Endothelial cell (in vitro differentiated cells): ENCODE measurements at places on chromosomes 6 and 20. TPM values are rescaled to one million over a fixed set of nuclear protein-coding genes. Genes with fewer than 3 reads are reported as not detected.

- H3K4me3 ChIP-seq: no peak overlapping the region
- peak overlapping the region; percentile 78 for H3K27ac ChIP-seq
- H3K4me1 ChIP-seq: peaks cover 33% of the 10 kb centered on the region
These were observed 18.3 kb downstream of the VAPB start for GRCh38 chr20:58407201-58407873.

RING1 gene
- 19.6 TPM for total RNA-seq

DNA sequence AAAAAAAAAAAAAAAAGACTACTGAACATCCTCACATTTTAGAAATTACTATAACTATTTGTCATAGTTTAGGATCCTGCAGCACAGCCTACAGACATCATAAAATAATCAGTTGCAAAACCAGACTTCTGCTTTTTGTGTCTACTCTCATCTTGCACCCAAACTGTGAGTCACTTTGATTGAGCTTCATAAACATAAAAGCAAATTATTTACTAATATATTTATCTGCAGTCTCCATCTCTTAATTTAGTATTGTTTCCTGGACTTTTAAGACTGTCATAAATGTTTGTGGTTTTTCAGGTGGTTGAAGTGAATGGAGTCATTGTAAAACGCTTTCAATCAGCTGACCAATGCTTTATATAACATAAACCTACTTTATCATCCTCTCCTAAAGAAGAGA is 14.8 kb upstream of the CALHM6 start:
- H3K27ac ChIP-seq: no peak overlapping the region
- no peak overlapping the region for H3K4me3 ChIP-seq
- H3K27me3 ChIP-seq: peaks cover 5% of the 10 kb centered on the region
- DNase-seq: no peak

DNA sequence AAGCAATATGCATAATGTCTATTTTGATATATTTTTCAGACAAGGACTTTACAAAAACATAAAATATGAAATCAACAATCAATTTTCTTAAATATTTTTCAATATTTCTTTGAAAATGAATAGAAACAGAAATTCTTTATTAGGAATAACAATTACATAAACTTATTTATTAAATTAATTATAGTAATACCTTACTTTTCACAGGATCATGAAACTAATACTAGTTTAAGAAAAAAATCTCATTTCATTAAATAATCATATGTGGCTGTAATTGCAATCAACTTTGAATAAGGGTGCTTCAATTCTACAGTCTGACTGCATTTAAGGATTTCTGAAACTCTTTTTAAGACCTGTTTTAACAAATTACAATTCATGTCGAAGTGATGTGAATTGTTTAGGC is 26.6 kb downstream of the EPHA7 start:
- H3K27ac ChIP-seq: no peak overlapping the region
- DNase-seq: no peak

DNA sequence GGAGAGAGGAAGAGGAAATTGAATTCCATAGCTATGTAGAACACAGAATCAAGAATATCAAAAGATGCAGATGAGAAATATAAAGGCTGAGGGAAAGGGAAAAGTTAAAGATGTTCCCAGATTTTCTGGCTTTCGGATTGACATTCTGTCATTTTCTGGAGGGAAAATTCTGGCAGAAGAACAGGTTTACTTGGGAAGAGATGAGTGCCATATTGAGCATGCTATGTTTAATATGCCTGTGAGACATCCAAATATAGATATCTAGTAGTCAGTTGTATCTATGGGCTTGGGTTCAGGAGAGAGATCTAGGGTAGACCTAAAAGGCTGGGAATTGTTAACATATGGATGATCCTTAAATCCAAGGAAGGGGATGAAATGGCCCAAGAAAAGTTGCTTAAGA is 181.9 kb upstream of the ARG1 start:
- DNase-seq: no peak
- H3K27me3 ChIP-seq: peaks cover 2% of the 10 kb centered on the region
- no peaks in the 10 kb centered on the region for H3K36me3 ChIP-seq

MMP24 gene
- 9.1 TPM for total RNA-seq

GRCh38 chr20:37670351-37670791 is 23.5 kb upstream of the CTNNBL1 start:
- peaks cover 7% of the 10 kb centered on the region for H3K4me1 ChIP-seq
- H3K27me3 ChIP-seq: peaks cover 1% of the 10 kb centered on the region
- H3K27ac ChIP-seq: no peak overlapping the region
- H3K36me3 ChIP-seq: no peaks in the 10 kb centered on the region
- no peak overlapping the region for H3K4me3 ChIP-seq
- no peak for DNase-seq

DNA sequence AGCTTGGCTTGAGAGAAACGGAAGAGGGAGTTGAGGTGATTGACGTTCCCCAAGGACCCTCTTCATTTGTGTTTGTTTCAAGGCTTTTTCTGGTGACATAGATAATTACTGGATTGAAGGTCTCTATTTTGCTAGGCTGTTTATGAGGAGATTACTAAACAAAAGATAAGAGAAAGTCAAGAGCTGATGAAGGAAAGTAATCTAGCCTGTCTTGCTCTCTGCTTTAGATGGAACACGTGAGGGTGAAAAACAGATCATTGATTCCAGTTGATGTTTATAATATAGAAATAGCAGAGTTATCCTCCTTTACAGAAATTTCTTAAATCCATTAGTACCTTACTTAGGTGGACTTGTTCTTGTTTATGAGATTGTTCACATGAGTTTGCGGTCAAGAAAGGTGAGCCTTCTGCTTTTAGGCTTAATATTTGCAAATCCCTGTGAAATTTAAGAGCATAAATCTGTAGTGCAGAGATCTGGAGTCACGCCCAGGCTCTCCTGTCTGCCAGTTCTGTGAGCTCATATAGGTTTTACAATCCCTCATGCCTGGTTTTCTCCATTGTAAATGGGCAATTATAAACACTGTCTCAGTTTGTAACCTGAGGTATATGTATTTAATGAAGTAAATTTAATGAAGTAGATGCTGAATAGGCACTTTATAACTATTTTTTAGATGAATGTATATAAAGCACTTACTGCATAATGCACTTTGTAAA is 272.8 kb downstream of the NKAIN2 start:
- H3K27me3 ChIP-seq: no peaks in the 10 kb centered on the region
- H3K36me3 ChIP-seq: no peaks in the 10 kb centered on the region

DNA sequence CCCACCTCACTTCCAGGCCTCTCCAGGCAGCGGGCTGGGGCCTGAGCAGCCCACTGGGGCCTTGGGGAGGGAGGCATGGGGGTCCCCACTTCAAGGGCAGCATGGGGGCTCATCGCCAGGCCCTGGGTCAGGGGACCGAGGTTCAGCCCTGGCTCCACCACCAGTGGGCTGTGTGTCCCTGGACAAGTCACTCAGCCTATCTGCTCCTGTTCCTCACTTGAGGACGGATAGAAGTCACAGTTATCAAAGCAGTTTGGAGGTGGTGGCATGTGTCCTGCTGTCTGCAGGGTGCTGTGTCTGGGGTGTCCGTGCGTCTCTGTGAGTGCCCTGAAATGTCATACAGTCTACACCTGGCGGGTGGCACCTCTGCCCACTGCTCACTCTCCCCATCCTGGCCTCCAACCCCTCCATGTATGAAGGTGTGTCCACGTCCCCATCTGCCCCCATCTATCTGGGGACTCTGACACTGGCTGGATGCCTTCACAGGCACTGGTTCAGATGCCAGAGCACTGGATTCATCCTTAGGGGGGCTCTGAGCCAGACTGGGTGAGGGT is 3.6 kb downstream of the EEF1A2 start:
- H3K4me1 ChIP-seq: no peaks in the 10 kb centered on the region
- H3K36me3 ChIP-seq: peaks cover 15% of the 10 kb centered on the region
- H3K4me3 ChIP-seq: no peak overlapping the region
- H3K27me3 ChIP-seq: peaks cover 13% of the 10 kb centered on the region

- H3K36me3 ChIP-seq: peaks cover 7% of the 10 kb centered on the region
- H3K27ac ChIP-seq: no peak overlapping the region
- H3K4me3 ChIP-seq: no peak overlapping the region
- peaks cover 10% of the 10 kb centered on the region for H3K27me3 ChIP-seq
- DNase-seq: no peak
- peaks cover 4% of the 10 kb centered on the region for H3K4me1 ChIP-seq
These were observed 52.4 kb upstream of the NXT1 start for GRCh38 chr20:23298155-23298554.

GRCh38 chr6:148805777-148806176 is 58.9 kb downstream of the UST start:
- H3K36me3 ChIP-seq: no peaks in the 10 kb centered on the region
- H3K4me3 ChIP-seq: no peak overlapping the region
- H3K27ac ChIP-seq: no peak overlapping the region
- H3K27me3 ChIP-seq: peaks cover 5% of the 10 kb centered on the region
- no peak for DNase-seq

DNA sequence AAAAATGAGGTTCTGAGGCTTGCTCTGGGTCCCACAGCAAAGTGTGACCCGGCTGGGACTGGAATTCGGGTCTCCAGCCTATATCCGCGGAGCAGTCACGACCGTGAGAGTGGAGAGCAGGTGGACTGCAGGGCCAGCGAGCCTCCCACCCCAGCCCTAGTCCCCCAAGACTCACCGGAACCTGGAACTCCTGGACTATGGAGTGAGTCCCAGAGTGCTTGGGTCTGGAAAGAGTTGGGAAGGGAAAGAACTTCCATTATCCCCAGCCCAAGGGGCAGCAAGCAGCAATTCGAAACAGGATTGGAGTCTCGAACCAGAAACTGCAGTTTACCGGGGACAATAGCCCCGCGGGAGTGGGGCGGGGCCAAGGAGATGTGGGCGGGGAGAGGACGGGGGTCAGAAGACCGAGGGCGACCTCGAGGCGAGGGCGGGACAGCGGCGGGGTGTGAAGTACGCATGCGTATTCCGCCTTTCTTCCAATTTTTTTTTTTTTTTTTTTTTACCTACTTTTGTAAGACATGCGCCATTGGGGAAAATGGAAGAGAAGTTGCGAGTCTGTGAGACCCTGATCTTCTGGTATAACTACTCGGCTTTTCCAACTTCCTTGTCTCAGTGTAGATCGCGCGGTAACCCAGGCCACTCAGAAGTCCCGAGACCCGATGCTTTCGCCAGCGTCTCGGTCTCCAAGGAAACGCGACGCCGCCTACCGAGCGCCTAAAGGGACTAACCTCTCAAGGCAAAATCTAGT is at the start of gene C20orf96:
Gene C20orf96 (minus strand): TSS at position 667 of the 748 bp plus-strand sequence. CDS start 140 bp downstream, at position 527.
- H3K36me3 ChIP-seq: peaks cover 5% of the 10 kb centered on the region
- peaks cover 29% of the 10 kb centered on the region for H3K4me1 ChIP-seq
- H3K4me3 ChIP-seq: no peak within 1 kb of the TSS
- peak; percentile 91 for DNase-seq
- peak within 1 kb of the TSS; percentile 75 for H3K27ac ChIP-seq
- H3K27me3 ChIP-seq: peaks cover 3% of the 10 kb centered on the region

GRCh38 chr20:38730167-38730988 is 6.1 kb downstream of the SLC32A1 start:
- H3K27ac ChIP-seq: no peak overlapping the region
- no peak for DNase-seq
- peaks cover 44% of the 10 kb centered on the region for H3K27me3 ChIP-seq
- peaks cover 50% of the 10 kb centered on the region for H3K4me1 ChIP-seq
- H3K4me3 ChIP-seq: peak overlapping the region; percentile 79

PI16 gene
- total RNA-seq: 20.5 TPM

GRCh38 chr6:150394053-150394898 is 25.5 kb downstream of the IYD start:
- H3K36me3 ChIP-seq: no peaks in the 10 kb centered on the region
- H3K27me3 ChIP-seq: peaks cover 1% of the 10 kb centered on the region
- DNase-seq: no peak

- no peak overlapping the region for H3K4me3 ChIP-seq
- no peak overlapping the region for H3K27ac ChIP-seq
- H3K27me3 ChIP-seq: no peaks in the 10 kb centered on the region
- peaks cover 4% of the 10 kb centered on the region for H3K4me1 ChIP-seq
These were observed 564.8 kb downstream of the LMBRD1 start for GRCh38 chr6:69232008-69232407.

SLC17A3 gene
- 0.23 TPM for total RNA-seq

ULBP2 gene
- total RNA-seq: 9.9 TPM

UNC5CL gene
- total RNA-seq: 0.59 TPM

ARMC12 gene
- 0.69 TPM for total RNA-seq

GRCh38 chr6:168130168-168130696 is 51.2 kb upstream of the FRMD1 start:
- H3K4me1 ChIP-seq: peaks cover 17% of the 10 kb centered on the region
- H3K27me3 ChIP-seq: peaks cover 7% of the 10 kb centered on the region
- no peak overlapping the region for H3K4me3 ChIP-seq
- no peak overlapping the region for H3K27ac ChIP-seq

- H3K27ac ChIP-seq: no peak overlapping the region
- no peak overlapping the region for H3K4me3 ChIP-seq
- no peaks in the 10 kb centered on the region for H3K4me1 ChIP-seq
- peaks cover 4% of the 10 kb centered on the region for H3K36me3 ChIP-seq
These were observed 31.0 kb downstream of the IRF4 start for GRCh38 chr6:422433-423054.

GJA10 gene
- not detected for total RNA-seq

DNA sequence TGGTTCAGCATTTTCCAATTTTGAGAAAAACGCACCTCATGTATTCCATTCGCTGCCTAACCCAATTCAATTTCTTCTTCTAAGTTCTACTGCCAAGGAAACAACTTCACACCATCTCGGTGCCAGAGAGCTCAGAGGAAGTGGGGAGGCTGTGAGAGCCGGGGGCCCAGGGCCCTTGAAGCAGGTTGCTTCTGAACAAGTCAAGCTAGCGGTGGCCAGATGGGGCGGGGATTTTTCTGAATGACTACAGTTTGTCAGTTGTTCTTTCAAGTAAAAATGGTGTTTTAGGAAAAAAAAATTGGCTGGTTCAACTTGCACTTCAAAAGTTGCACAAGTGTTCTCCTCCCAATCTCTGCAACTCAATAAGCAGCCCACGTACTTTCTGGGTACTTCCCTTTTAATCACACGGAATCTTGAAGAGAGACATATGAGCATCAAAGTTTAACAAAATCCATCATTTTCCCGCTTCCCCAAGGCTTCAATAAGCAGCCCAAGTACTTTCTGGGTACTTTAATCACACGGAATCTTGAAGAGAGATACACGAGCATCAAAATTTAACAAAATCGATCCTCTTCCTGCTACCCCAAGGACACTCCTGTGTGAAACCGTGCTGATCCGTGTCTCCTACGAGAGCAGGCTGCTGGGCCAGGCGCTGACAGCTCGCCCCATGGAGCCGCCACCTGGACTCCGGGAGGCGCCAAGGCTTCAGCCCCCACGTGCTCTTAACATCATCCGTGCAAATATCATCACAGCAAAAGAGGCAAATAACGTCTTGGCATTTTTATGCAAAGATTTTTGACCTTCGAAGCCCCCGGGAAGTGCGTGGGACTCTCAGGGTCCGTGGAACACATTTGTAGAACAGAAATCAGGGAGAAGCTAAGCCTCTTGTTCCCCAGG is 186.7 kb upstream of the PDE10A start:
- H3K4me1 ChIP-seq: peaks cover 5% of the 10 kb centered on the region
- no peak for DNase-seq
- no peaks in the 10 kb centered on the region for H3K36me3 ChIP-seq
- H3K27ac ChIP-seq: no peak overlapping the region

PHACTR3 gene
- total RNA-seq: 8.7 TPM

- no peaks in the 10 kb centered on the region for H3K27me3 ChIP-seq
- H3K4me3 ChIP-seq: no peak overlapping the region
These were observed 16.5 kb downstream of the KPNA5 start for GRCh38 chr6:116697480-116697879.

GRCh38 chr6:28597217-28597835 is 71.6 kb downstream of the GPX5 start:
- DNase-seq: peak; percentile 40
- no peaks in the 10 kb centered on the region for H3K36me3 ChIP-seq
- H3K4me3 ChIP-seq: peak overlapping the region; percentile 89
- peaks cover 6% of the 10 kb centered on the region for H3K4me1 ChIP-seq
- peaks cover 1% of the 10 kb centered on the region for H3K27me3 ChIP-seq
- no peak overlapping the region for H3K27ac ChIP-seq
